CMK (cell line): ENCODE measurements at places on chromosomes 16 and 17.

- DNase-seq = no peak
Observed at GRCh38 chr16:48822431-48822830, 212.5 kb upstream of the N4BP1 start.

DNA sequence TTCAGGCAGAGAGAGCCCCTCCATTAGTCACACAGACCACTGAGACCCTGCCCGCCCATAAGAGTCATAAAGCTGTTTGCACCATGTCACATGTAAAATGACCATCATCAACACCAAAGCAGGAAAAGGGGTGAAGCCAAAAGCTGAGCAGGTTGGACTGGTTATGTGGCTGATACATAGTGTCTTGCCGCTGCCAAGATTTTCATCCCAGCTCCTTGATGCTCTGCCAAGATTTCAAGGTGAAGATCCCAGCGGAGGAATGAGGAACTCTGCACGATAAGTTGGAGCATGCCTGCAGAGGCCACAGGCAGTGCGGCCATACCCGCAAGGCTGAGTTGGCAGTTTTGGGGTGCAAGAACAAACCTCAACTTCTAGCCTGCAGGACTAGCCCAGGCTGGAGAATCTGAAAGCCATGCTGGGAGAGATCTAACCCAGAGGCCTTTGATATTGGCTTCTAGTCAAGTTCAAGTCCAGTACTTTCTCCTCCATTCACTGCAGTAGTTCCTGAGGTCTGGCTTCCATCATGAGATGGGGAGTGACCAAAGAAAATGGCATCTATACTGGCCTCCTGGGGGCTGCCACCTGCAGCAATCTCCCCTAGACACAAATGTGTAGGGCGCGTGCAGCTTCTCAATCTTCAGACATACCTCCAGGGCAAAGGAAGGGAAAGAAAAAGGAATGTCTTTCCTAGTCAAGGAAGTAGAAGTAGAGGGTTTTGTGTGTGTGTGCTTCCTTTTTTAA lies 79.7 kb upstream of the NOL11 start:
- DNase-seq = no peak

DNA sequence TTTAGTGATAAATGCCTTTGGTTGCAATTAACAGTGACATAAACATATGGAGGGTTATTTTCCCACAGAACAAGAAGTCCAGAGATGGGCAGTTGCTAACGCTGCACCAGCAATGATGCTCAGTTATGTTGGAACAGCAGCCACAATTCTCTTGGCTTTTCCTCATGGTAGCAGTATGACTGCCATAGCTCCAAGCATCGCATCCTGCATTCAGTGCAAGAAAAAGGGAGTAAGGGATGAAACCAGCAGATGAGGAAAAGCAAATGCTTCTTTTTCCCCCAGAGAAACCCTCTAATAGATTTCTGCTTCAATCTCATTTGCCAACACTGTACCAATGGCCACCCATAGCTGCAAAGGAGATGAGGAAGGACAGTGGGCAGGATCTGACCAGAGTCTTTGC lies 13.0 kb upstream of the ZCCHC14 start:
- no peak for DNase-seq

- DNase-seq = no peak
Observed at GRCh38 chr17:32904891-32905290, 23.1 kb upstream of the TMEM98 start.

DNA sequence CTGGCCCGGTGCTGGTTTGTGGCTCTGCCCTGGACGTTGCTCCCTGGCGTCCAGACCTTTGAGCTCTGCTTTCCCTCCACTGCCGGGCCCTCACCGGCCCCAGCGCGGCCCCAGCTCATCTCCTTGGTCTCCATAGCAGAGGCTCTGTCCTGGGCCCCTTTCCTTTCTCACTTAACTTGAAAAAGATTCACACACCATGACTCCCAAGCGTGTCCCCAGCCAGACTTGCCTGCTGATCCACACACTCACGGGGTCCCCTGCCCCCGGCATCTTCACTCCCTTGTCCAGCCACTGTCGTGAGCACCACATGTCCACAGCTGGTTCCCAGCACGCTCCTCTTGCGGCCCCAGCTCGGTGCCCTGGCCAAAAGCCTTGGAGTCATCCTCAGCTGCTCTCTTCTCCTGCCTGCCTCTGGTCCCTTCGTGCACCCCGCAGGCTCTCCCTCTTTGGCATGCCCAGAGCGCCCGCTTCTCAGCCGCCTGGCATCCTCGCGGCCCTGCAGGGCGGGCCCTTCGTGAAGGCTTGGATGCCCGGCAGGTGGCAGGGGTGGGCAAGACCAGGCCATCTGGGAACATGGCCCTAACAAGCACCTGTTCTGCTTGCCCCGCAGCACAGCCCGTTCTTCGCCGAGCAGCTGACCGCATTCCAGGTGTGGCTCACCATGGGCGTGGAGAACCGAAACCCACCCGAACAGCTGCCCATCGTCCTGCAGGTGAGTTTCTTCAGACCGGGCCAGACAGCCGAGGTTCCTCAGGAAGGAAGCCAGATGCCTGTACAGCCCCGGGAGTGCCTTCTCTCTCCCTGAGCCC lies 145.6 kb upstream of the CHMP6 start:
- DNase-seq = no peak

GRCh38 chr17:64008830-64009229 lies 10.7 kb downstream of the PRR29 start:
- no peak for DNase-seq

- no peak for DNase-seq
Observed at GRCh38 chr16:16019488-16019887, 70.1 kb downstream of the ABCC1 start.

DNA sequence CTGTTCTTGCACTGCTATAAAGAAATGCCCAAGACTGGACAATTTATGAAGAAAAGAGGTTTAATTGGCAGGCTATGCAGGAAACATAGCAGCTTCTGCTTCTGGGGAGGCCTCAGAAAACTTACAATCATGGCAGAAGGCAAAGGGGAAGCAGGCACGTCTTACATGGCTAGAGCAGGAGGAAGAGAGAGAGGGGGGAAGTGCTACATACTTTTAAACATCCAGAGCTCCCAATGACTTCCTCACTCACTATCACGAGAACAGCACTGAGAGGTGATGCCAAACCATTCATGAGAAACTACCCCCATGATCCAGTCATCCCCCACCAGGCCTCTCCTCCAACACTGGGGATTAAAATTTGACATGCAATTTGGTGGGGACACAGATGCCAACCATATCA lies 13.3 kb downstream of the WFIKKN2 start:
- no peak for DNase-seq

DNA sequence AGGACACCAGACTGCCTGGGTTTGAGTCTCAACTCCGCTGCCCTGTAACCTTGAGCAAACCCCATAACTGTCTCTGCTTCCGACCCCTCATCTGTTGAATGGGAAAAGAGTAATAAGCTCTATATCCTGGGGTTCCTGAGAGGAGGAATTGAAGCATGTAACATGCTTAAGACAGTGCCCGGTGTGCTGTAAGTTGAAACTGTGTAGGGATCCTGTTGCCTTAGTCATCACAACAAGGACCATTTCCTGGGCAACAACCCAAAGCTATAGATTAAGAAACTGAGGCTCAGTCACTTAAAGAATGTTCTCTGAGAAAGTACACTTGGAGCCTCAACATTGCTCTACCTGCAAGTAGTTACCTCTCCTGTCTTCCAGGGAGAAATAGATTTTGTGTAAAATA lies 23.0 kb downstream of the CDH13 start:
- no peak for DNase-seq

DNA sequence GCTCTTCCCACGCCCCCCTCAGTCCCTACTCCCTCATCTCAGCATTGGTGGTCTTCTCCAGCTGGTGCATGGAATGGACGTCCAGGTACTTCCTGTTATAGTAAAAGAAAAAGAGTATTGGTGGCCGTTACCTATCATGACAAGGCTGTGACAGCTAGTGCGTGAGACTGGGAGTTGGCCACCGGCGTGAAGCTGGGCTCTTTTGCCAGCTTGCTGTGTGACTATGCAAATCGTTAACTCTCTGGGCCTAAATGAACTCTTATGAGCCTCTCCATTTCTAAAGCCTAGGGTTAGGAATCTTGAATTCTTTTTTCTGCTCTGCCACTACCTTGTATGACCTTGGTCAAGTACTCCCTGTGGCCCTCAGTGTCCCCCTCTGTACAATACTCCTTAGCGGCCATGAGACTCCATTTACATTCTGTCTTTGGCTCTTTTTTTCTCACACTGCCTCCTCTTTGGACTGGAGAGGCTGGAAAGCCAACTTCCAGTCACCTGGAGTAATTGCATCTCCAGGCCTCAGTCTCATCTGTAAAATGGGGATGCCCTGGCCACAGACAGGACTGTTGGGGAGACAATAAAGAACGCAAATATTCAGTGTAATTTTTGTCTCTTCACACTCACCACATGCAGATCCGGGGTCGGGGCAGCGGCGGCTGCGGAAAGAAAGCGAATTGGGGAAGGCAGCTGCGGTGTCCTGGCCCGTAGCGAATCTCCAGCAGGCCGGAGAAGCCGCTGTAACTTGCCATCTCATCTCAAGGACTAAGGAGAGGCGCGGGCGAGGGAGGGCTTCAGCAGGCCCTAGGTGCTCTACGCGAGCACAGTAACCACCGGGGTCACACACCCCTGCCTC lies 1.1 kb downstream of the CFAP119 start:
- no peak for DNase-seq

GRCh38 chr17:21214777-21215541 lies 998 bp upstream of the TMEM11 start:
- DNase-seq = no peak

DNA sequence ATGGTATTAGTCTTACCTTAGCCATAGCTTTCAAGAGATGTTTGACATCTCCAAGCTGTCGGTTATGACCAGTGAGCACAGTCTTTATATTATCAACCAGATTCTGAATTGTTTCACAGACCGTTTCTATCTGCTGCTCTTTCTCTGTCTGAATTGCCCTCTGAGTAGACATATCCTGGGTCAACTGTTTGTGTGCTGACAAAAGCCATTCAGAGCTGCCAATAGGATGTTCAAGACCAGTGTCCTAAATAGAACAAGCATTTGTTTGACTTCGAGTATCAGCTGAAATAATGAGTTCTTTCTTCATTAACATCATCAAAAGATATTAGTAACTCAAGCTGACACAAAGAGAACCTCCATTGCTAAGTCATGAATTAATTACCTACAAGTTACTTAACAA lies 14.9 kb upstream of the ARL6IP1 start:
- DNase-seq = no peak

- DNase-seq = no peak
Observed at GRCh38 chr16:3983081-3983520, 102.6 kb upstream of the CREBBP start.
